ENCODE measurements at places on chromosomes 12 and 14.

- DNase-seq, result no peak
Observed at GRCh38 chr12:5014269-5014668, 29.4 kb upstream of the KCNA5 start.

DNA sequence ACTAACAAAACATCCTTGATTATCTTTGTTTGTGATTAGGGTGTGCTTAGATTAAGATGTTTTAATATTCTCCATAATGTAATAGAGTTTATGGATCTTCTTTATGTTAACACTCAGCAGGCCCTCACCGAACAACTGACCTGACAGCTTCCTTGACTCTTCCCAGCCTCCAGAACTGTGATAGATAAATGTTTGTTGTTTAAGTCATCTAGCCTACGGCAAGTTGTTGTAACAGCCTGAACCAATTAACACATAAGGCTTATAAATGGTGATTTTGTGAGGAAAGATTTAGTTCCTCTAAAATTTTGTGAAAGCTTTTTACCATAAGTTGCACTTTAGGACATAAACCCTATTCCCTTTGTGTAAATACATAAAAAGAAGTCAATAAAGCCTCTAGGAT, 156.5 kb upstream of the DCN start:
- no peak for DNase-seq

DNA sequence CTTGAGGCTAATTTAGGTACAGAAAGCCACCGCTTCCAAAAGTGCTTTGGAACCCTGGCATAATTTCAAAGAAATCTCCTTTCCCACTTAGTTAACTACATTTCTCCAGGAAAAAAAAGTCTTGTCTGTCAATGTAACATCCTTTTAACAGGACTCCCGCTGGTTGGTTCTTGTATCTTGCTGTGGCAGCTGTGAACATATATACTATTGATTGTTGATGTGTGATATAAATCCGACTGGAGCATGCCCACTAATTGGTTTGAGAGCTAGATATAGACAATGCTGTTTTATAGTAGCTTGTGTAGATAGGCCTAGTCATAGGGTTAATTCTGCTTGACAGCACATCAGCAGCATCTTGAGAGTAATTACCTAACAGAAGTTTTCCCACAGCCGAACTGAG, 89.6 kb downstream of the MSRB3 start:
- DNase-seq, result no peak

DNA sequence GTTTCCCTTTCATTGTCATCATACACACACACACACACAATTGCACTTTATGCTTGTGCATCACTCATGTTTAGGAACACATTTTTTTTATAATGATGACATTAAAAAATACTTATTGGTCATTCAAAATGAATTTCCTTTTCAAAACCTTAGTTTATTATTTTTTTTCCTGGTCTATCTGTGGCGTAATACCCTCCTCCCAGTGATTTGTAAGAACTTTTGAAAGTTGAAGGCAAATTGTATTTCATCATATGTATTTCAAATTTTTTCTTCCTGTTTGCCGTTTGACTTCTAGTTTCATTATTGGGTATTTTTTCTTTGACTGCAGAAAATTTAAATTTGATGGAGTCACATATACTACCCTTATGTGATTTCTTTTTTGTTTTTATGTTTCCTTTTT, 2.5 kb upstream of the LRRK2 start:
- no peak for DNase-seq

DNA sequence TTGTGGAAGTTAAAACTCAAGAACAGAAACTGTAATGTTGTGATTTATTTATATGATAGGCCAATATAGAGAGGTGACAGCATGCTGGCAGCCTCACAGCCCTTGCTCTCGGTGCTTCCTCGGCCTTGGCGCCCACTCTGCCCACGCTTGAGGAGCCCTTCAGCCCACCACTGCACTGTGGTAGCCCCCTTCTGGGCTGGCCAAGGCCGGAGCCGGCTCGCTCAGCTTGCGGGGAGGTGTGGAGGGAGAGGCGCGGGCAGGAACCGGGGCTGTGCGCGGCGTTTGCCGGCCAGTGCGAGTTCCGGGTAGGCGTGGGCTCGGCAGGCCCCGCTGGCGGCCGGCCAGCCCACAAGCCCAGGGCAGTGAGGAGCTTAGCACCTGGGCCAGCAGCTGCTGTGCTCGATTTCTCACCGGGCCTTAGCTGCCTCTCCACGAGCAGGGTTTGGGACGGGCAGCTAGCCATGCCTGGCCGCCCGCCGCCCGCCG, 65.8 kb upstream of the SLC8A3 start:
- no peak for DNase-seq

GRCh38 chr12:38771871-38772270, 133.5 kb downstream of the CPNE8 start:
- no peak for DNase-seq

GRCh38 chr12:27221625-27222387, 22.3 kb upstream of the STK38L start:
- DNase-seq, result no peak

DNA sequence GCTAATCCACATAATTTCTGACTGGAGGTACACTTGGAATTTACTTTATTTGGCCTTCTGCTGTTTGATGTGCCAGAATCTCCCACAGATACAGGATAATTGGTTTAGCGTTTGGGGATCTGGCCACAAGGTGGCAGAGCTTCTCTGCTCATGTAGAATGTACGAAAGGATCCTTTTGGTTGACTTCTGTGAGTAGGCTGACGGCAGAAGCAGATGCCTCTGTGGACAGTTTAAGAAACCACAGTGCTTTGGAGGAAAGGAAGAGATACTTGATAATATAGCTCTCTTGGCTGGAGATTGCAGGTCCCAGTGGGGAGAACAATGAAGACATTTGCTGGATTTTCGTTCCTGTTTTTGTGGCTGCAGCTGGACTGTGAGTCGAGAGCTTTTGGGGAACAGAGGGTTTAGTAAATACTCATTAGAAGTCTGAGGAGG, 75.3 kb upstream of the OR4E1 start:
- DNase-seq, result no peak

GRCh38 chr14:78346747-78347146, 176.6 kb downstream of the NRXN3 start:
- no peak for DNase-seq

GRCh38 chr14:24381363-24382063, 13.5 kb downstream of the NFATC4 start:
- no peak for DNase-seq

GRCh38 chr12:97758194-97758501, 295.5 kb downstream of the RMST start:
- no peak for DNase-seq

GRCh38 chr12:103779410-103780092, 61.5 kb downstream of the NT5DC3 start:
- DNase-seq, result no peak

DNA sequence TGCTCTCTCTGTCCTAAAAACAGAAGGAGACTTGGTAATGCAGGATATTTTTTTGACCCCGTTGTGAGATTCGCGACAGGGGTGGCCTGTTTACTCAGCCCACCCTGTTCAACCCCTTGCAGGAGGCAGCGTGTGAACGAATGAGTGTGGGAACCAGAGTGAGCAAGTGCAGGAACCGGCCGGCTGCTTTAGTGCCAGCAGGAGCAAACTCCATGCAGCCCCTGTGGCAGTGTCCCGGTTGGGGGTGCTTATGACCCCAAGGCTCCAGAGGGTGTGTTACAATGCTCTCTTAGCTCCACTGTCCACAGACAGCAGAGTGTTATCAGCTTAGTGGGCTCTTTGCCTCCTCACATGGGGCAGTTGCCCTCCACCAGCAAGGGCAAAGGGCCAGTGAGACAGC, 225.2 kb downstream of the ETNK1 start:
- no peak for DNase-seq

- DNase-seq, result no peak
Observed at GRCh38 chr12:94567761-94568160, 82.6 kb downstream of the TMCC3 start.

GRCh38 chr12:113797535-113797868, 168.6 kb downstream of the RBM19 start:
- no peak for DNase-seq

DNA sequence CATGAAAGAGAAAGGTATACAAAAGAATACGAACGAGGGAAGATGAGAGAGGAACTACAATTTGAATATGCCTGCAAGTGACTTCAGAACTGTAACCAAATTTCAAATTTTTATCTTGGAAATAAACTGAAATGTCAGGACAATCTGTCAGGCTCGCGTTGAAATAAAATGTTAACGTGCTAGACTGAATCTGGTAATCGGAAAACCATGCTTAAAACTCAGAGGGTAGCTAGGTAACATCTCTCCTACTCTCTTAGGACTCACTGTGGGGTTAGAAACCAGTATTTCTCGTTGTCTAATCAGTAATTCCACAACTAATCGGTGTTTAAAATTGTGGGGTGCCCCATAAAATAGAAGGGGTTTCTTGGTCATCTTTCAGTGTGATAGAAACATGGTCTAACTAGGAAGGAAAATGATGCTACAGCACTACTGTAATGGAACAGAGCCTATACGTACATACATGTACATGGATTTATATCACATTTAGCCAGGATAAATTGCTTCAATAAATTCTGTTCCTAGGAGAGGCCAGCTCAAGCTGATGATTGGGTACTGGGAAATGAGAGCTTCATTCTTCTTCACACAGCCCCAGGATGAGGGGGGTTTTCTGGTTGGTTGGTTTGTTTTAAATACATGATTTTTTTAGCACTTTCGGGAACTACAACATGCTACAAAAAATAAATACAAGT, 23.9 kb downstream of the ATF7 start:
- no peak for DNase-seq
